SJSA1 (cell line): ENCODE measurements at places on chromosomes 2 and 18.

GRCh38 chr2:78992451-78992806 is 33.1 kb upstream of the REG3G start:
- DNase-seq: no peak

DNA sequence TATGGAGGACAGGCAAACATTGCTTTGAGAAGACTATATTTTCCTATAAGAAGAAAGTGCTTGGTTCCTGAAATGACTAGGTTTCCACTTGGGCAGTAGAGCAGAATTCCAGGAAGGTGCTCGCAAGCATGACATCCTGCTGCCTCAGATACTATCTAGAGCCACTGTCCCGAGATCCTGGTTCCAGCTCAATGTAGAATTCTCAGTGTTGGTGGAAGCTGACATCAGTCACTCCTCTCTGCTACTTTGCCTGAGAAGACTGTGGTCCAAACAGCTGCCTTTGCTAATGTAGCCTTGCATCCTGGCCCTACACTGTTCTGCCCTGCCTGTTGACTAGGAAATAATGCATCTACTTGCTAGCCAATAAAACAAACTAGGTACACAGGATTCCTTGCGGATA is 50.0 kb upstream of the ITGA6 start:
- DNase-seq: no peak

GRCh38 chr2:181784556-181784955 is 104.2 kb upstream of the NEUROD1 start:
- DNase-seq: peak; percentile 68

DNA sequence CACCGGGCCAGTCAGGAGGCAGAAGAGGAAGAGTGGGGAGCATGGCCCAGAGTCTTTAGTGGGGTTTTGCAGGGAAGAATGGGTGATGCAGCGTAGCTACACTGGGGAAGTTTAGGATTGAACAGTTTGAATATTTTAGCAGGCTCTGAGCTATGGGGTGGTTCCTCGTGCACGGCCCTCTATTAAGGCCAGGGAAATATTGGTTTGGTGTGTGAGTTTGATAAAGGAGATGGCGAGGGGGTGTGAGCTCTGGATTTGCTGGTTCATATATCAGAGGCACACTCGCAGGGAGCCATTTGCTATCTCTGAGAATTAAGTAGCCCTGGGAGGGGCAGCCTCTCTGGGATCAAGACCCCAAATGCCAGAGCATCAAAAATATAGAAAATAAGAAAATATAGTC is 50.1 kb downstream of the BOLA3 start:
- DNase-seq: no peak

GRCh38 chr2:29597035-29597434 is 324.4 kb downstream of the ALK start:
- DNase-seq: no peak

GRCh38 chr2:50143822-50144575 is 887.9 kb downstream of the NRXN1 start:
- DNase-seq: peak; percentile 41

- DNase-seq: no peak
Observed at GRCh38 chr2:11220445-11220844, 65.2 kb downstream of the SLC66A3 start.
